ENCODE measurements at places on chromosomes 6 and 20.

DNA sequence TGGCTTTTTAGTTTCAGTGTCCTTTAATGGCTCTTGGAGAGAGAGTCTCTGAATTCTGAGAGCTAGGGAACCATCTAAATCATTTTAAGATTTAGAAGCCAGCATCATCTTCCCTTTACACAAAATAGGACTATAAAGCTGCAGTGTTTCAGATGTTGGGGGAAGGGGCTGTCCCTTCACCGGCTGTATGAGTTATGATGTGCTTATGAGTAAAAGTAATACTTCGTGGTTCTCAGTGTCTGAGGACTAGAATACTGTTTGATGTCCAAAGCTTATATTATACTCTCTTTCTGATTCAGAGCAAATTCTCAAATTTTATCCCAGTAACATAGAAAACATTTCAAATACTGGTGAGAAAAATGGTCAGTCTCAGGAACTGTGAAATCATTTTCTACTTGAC is 63.5 kb upstream of the FAM8A1 start:
- peak; percentile 59 for DNase-seq

DNA sequence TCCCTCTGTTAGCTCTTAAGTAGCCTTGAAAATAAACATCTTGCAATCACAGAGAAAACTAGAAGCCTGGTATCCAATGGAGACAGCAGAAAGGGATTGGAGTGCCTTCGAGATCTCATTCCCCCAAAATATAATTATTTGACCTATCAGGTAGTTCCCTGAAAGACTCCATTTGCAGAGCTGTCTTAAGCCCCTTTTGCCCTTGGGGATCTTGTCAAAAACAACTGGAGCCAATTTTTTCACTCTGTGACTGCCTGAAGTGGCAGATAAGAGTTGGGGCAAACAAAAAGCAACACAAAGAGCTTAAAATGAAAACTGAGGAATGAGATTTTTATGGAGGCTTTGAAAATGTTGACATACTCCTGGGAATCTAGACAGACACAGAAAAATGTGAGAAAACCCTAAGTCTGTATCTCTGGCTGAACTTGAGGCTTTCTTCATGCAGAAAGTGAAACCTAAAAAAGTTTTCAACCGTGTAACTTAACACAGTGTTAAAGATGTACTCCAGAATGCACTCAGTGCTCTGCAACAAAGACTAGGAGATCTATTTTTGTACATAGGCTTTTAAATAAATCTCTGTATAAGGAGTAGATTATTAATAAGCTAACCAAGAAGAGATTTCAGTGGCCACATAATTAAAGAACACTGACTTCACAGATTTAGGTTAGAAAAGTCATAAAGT is 971.1 kb upstream of the MAN1A1 start:
- DNase-seq, result no peak

DNA sequence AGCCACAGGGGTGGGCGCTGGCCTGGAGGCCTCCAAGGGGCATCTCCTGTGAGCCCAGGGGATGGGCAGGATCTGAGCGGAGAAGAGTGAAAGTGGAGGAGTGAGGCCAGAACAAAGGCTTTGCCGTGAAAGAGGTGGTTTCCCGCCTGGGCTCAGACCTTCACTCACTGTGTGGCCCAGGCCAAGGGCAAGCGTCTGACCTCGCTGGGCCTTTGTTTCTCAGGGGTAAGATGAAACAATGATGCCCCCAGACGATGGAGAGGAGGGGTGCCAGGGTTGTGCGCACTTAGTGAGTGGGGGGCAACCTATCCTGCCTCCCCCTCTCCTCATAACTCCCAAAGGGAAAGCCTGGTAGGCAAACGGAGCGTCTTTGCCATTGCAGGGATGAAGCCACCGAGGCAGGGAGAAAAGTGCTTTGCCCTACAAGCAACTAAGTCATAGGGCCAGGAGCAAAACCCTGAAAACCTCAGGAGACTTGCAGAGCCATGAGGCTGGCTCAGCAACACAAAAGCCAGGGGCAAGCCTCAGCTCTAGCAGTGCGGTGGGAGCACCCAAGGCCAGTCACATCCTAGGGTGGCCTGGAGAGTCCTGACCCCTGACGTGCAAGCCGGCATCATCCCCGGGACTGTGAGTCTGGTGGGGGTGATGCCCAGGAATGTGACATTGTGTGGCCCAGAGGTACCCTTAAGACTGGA is 897 bp upstream of the STMN3 start:
- no peak for DNase-seq

- DNase-seq, result no peak
These were observed 55.1 kb downstream of the ARID1B start for GRCh38 chr6:156832231-156832647.

DNA sequence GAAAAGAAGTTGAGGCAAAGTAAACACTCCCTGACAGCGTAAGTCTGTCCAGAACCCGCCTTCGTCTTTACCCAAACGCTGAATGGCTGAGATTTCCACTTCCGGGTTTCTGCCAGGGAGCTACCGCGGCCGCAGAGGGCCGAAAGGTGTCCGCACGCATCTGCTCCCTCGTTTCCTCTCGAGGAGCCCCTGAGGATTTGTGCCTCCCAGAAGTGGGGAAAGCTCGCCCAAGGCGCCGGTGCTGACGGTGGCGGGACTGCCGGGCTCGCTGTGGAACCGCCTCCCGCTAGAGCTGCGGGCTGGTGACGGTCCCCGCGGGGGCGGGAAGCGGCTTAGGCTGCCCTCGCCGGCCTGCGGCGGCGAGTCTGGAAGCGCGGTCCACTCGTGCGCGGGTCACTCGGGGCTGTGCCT is 1760.2 kb upstream of the DEFB115 start:
- peak; percentile 26 for DNase-seq

Measured in activated CD4-positive, alpha-beta T cell treated with anti-CD3 and anti-CD28 coated beads for 36 hours (primary cell).